ENCODE measurements at places on chromosomes 1 and 21.

DNA sequence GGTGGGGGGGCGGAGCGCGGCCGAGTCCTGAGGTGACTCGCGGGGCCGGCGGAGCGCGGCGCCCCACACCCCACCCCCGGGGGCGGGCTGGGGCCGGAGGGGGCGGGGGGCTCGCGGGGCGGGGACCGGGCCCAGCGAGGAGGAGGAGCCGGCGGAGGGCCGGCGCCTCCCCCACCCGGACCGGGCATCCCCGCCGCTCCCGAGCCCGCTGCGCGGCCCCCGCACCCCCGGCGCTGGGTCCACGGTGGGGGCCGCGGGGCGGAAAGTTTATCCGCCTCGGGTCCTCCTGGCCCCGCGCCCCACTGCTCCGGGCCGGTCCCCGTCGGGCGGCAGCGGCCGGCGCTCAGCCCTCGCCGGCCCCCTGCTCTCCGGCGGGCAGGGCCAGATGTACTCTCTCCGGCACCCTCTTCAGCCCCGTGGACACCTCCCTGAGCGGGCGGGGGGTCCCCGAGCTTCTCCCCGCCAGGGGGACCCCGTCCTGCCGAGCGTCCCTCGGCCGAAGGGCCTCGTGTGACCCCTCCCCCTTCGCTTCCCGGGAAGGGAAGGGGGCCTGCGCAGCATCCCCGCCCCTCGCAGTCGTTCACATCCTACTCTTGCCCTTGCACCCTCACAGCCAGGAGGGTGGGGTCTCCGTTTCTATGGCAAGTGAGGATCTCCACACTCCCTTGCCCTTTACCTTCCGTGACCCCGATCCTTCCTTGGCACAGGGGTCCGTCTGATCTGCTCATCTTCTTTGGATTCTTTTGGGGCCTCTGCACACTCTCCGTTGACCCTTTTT, 663 bp downstream of the CAMTA1 start:
- DNase-seq = peak; percentile 31

DNA sequence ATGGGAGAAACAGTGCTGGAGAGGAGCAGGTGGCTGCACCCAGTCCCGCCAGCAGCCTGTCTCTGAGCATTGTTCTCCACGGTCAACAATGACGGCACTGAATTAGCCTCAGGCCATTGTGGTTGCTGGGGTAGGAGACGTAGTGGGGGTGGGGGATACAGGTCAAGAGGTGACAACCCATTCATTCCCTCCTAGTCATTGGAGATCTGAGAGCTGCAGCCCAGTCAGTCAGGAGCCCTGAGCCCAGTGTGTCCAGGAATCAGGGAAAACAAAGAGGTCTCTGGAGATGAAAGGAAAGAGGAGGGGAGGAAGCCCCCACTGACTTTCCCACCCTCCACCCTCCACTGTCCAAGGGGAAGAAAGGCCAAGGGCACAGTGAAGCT, 15.3 kb downstream of the SMIM12 start:
- DNase-seq = no peak

DNA sequence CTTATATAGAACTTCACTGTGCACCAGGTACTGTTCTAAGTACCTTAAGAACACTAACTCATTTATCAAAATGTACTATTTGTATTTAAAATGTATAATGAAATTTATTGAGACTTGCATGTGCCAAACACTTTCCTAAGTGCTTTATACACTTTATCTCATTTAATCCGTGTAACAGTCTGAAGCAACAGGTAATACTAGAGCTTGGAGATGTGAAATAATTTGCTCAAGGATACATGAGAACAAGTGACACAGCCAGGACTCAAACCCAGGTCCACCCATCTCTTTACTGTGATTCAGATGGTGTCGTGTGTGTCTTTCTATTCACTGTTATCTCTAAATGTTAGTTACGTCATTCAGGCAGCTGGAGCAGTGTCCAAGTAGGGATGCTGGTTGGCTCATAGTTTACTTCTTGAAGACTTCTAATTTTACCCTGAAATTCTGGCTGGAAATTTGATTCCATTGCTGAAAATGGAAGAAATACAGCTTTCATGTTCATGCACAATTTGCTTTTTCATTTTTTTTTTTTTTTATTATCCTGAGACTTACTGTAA, 169.7 kb upstream of the UBE2U start:
- DNase-seq = no peak

DNA sequence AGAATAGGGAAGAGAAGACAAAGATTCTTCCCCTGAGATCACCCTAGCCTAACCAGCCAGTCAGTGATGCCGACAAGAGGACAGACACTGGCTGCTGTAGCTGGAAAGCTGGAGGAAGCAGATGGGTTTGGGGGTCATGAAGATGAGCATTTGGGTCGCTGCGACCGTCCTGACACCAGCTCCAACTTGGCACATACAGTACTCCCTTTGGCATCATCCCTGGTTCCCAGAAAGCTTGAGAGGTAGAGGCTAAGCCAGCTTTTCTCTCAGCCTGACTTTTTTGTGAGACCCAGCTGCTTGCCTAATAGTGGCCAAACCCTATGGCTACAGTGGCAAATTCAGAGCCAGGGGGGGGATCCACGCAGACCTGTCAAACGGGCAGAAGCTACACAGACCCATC, 43.0 kb upstream of the IKBKE start:
- no peak for DNase-seq

GRCh38 chr1:27589841-27590426, 14.0 kb downstream of the AHDC1 start:
- DNase-seq = no peak

- DNase-seq = no peak
Measured at GRCh38 chr21:34910396-34910795, 138.7 kb downstream of the RUNX1 start.

DNA sequence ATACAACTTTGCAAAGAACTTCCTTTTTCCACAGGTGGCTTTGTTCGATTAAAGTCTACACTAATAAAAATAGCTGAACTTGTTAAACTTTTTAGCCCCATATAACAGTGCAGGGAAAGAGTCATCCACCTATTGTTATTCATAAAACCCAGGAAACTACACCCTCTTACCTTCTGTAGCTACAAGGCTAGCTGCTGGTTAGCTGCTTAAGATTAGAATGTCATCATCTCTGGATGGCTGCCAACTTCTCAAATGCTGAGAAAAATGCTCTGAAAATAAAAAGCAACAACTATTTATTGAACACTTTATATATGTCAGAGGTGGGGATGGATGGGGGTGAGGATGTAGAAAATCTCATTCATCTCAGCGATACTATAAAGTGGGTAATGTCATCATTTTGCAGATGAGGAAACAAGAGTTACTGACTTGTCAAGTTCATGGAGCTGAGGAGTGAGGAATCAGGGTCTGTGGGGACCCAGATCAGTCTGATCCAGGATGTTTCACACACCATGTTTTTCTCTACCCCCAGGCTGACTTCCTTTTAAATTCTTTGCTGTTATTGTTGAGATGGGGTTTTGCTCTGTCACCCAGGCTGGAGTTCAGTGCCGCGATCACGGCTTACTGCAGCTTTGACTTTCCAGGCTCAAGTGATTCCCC, 17.1 kb downstream of the ATP5PF start:
- DNase-seq = no peak

DNA sequence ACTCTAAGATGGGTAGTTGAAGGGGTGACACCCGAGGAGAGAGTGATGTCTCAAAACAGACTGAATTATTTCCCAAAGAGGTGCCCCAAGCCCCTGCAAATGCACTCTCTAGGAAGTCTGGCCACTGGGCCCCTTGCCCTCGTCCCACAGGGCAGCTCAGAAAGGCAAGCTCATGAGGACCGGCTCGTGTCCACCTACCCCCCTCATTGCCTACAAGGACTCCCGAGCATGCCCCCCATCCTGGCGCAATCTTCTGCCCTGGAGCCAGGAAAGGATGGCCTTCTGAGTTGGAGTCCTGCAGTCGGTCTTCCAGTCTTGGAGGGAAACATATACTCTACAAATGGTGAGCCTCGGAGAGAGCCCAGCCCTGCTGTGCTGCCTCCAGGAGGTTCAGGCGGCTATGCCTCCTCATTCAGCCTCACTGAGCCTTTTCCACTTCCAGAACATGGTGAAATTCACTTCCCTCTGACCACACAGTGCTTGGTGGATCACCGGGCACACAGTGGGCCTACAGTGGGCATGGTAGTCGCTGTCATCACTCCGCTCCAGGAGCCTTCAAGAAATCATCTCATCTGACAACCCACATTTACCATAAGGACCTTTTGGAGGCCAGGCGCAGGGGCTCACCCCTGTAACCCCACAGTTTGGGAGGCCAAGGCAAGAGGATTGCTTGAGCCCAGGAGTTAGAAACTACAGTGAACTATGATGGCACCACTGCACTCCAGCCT, 5.8 kb upstream of the WNT3A start:
- DNase-seq = no peak

GRCh38 chr1:168923521-168924136, 182.9 kb upstream of the ATP1B1 start:
- no peak for DNase-seq

- DNase-seq = peak; percentile 80
Measured at GRCh38 chr1:245156041-245156735, 1.4 kb downstream of the KIF26B start.

DNA sequence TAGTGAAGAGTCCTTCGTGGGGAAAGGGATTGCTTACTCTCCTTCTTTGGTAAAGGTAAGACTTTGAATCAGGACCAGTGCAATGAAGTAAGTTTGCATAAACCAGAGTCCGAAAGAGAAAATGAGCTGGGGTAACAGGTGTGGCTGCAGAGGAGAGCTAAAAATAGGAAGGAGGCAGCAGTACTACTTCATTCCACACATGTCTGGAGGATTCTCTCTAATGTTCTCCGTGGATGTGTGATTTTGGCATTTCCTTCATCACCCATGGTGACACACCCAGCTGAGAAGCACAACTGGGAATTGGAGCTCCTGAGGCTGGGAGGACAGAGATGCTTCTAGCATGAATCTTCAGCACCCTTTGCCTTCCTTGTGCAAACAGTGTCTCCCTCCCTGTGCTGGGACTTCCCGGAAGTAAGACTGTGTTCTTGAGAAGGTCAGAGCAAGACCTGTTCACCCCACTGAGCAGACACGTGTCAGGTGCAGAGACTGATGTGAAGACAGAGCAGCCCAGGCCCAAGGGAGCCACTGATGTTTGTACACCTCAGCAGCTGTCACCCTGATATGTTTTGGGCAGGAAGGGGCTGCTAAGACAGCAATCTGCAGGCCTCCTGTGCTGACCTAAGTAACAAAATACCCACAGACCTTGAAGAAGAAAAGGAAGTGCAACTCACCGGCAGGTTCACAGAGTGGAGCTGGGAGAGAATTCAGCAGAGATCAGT, 13.3 kb downstream of the FCRL1 start:
- no peak for DNase-seq

DNA sequence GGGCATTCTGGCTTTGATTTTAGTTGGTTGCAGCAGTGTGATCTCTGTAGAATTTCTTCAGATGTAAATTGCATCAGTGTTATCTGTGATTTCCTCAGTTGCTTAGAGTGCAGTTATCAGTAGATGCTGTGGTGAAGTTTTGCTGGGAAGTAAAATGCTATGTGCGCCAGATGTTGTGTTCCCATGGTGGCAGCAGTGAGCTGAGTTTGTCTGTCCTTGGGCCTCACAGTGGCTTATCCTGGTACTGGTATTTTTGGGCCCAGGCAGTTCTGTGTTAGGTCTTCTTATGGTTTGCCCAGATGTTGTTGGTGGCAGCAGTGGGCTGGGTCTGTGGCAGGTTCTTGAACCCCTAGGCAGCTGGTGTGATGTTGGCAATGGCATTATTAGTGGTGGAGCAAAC, 1242.1 kb downstream of the PLA2G4A start:
- no peak for DNase-seq

DNA sequence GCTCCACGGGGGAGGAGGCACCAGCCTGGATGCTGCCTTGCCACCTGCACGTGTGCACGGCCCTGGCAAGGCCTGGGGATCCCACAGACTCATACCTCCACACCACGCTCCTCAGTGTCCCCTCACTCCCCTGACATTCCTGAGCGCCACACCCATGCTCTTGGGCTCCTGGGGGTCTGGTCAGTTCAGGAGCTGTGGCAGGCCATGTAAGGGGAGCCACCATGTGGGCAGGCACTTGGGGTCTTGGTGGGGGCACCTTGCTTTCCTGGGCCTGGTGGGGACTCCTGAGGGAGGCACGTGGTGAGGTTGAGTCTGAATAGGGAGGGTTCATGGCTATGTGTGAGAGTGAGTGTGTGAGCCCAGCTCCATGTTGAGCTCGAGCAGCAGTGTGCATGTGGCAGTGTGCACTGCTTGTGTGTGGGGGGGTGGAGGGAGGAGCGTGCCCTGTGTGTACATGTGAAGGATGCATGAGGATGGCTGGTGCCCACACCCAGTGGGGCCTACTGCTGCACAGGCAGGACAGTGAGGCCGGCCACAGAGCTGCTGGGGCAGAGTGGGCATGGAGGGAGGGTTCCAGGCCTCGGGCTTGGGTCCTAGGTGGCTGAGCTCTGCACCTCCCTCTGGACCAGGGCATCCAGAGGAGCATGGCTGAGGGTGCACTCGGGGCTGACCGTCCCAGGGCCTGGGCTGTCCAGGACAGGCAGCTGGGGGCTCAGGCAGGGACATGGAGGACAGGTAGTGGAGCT, 1.6 kb downstream of the GJC2 start:
- no peak for DNase-seq

DNA sequence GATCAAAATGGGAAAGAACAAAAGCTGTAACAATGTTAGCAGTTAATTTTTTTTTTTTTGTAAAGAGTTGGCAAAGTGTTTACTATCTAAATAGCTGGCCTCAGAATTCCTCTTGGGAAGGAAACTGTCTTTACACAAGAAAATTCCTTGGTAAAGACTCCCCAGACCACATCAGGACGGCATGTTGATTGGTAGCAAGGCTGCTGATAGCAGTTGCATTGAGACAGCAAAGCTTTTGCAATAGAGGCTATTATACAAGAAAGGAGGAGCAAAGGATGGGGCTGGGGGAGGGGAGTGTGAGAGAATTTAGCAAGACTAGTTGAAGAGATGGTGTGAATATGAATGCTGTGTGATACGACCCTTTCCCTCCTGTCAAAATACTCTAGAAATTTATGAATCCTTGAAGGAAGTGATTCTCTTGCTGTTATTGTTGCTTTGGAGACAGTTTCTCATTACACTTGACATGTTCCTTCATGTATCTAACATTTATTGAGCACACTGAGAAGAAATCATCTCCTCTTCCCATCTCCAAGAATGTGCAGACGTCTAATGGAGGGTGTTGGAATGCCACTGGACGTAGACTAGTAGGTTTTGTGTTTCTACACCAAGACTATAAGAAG, 355.6 kb downstream of the SIPA1L2 start:
- no peak for DNase-seq

- peak; percentile 48 for DNase-seq
Measured at GRCh38 chr1:41357451-41358101, 3.7 kb upstream of the FOXO6 start.
